Activated naive CD8-positive, alpha-beta T cell treated with anti-CD3 and anti-CD28 coated beads for 36 hours (primary cell): ENCODE measurements at places on chromosomes 7 and 10. TPM values are rescaled to one million over a fixed set of nuclear protein-coding genes. Genes with fewer than 3 reads are reported as not detected.

CLDN3 gene
- not detected for total RNA-seq

DNA sequence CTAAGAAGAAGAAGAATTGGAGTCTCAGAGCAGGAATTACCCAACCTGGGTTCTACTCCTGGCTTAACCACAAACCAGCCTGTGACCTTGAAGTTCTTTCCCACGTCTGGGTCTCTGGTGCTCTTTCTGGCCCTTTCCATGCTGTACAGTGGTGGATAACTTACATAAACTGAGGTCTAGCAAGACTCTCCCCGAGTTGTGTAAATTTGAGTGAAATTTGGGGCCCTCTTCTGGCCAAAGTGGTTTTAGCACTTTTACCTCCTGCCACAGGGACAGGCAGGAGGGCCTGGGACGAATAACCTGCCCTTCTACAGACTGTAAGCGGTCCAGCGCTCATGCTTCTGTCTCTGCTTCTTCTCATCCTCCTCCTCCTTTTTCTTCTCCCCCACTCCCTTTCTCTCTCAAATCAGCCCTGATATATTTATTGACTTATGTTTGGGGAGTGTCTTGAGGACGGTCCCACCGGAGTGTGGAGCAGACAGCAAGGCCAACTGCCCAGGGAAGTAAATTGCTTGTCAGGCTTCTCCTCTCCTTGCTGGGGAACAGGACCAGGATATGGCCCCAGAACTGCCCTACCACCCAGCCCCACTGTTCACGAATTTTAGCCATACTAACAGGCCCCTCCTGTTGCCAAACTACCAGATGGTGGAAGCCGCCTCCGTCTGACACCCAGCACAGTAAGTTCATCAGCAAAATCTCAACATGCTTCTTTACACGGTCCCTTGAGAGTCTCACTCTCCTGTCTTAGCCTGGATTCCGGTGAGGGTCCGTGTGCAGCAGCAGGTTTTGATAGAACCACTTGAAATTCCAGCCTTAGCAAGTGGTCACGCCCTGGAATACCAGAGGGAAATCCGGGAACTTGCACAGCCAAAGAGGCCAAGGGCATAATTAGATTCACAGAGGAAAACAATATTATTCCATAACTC lies 4.0 kb upstream of the SH3PXD2A start:
- peaks cover 19% of the 10 kb centered on the region for H3K27me3 ChIP-seq
- H3K4me1 ChIP-seq: peaks cover 11% of the 10 kb centered on the region
- peak; percentile 38 for DNase-seq
- no peak overlapping the region for H3K27ac ChIP-seq
- H3K4me3 ChIP-seq: no peak overlapping the region

TEX36 gene
- not detected for total RNA-seq

DNA sequence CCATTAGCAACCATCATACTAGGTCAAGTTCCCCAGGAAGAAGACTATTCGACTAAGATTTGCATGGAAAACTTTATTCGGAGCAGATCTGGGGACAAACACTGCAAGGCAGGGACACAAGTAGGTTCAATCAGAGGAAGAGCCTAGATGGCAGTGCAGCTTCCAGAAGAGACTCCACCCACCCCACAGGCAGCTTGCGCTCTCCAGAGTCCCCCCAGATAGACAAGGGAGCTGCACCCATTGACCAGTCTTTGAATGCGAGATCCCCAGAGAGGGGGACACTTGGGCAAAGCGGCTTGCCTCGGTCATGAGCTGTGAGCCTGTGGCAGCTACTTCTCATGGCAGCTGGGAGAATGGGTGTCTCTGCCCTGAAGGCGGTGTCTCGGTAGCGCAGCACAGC lies 4.2 kb downstream of the GALNTL5 start:
- no peaks in the 10 kb centered on the region for H3K27me3 ChIP-seq
- no peaks in the 10 kb centered on the region for H3K4me1 ChIP-seq
- no peak overlapping the region for H3K4me3 ChIP-seq
- H3K36me3 ChIP-seq: no peaks in the 10 kb centered on the region

DNA sequence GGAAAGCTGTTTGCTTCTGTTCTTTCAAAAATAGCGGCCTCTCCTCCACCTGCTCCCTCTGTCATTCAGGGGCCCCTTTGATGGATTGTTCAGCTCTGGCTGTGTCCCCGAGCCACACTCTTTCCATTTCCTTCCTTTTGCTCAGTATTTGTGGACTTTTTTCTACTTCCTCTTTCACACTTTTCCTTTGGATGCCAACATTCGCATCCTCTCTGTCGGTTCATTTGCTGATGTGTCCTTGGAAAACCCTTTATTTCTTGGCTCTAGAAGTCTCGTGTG lies 11.7 kb upstream of the PWWP2B start:
- H3K4me3 ChIP-seq: no peak overlapping the region
- no peak for DNase-seq
- no peaks in the 10 kb centered on the region for H3K27me3 ChIP-seq
- peaks cover 8% of the 10 kb centered on the region for H3K4me1 ChIP-seq
- H3K27ac ChIP-seq: peak overlapping the region; percentile 4

CFAP70 gene
- total RNA-seq: 0.58 TPM

ZC3HAV1L gene
- 12.9 TPM for total RNA-seq

WDFY4 gene
- 0.93 TPM for total RNA-seq

- peaks cover 34% of the 10 kb centered on the region for H3K36me3 ChIP-seq
- DNase-seq: no peak
- H3K4me3 ChIP-seq: no peak overlapping the region
- H3K27me3 ChIP-seq: no peaks in the 10 kb centered on the region
Measured at GRCh38 chr7:148863324-148863723, 20.8 kb downstream of the EZH2 start.

GRCh38 chr7:92848851-92849250 lies 12.5 kb upstream of the CDK6 start:
- DNase-seq: no peak
- H3K4me1 ChIP-seq: peaks cover 2% of the 10 kb centered on the region
- no peaks in the 10 kb centered on the region for H3K36me3 ChIP-seq
- peaks cover 9% of the 10 kb centered on the region for H3K27me3 ChIP-seq
- H3K27ac ChIP-seq: no peak overlapping the region

DNA sequence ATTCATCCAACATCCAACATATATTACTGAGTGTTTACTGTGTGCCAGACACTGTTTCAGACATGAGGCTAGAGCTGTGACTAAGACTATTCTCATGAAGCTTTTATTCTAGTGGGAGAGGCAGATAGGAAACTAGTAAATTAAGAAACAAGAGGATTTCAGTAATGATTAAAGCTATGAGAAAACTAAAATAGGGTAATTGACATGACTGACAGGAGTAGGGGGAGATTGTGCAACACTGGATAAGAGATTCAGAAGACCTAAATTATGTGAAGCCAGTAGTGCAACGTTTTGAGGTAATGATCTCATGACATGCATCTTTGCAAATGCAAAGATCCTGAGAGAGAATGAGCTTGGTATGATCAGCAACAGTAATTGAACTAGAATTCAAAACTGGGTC lies 48.6 kb upstream of the MKLN1 start:
- H3K27ac ChIP-seq: no peak overlapping the region
- no peaks in the 10 kb centered on the region for H3K36me3 ChIP-seq
- no peaks in the 10 kb centered on the region for H3K4me1 ChIP-seq

DNA sequence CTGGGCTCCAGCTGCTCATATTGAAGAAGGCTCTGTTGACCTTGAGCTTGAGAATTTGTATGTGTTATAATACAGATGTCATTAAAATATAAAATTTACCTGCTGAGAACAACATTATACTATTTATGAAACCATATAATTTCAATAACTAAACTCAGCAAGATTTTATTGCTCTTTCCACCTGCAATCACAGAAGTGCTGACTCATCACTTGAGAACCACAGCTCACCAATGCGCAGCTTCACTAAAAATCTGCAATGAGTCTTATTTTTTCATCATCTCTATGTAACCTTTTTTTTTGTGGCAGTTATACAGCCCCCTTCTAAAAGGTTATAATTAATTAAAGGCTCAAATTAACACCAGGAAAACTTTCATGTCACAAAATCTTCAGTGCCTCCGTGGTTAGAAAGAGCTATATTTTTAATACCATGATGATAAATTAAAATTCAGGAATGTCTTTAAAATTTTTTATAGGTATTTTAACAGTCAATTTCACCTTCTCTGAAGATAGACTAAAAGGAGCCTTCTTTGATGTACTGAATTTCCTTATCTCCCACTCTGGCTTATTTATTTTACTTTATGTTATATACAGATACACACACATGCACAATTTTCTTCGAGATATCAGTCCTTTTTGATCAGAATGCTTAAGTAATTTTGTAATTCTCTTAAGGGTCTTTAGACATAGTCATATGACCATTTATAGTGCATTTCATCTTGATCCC lies 102.7 kb downstream of the EVX1 start:
- H3K4me1 ChIP-seq: no peaks in the 10 kb centered on the region
- no peaks in the 10 kb centered on the region for H3K36me3 ChIP-seq
- H3K27me3 ChIP-seq: peaks cover 25% of the 10 kb centered on the region
- no peak overlapping the region for H3K27ac ChIP-seq
- no peak overlapping the region for H3K4me3 ChIP-seq

GRCh38 chr7:144866189-144866588 lies 30.3 kb upstream of the TPK1 start:
- H3K27me3 ChIP-seq: no peaks in the 10 kb centered on the region
- H3K4me3 ChIP-seq: no peak overlapping the region
- no peak for DNase-seq
- H3K36me3 ChIP-seq: no peaks in the 10 kb centered on the region
